ENCODE measurements at places on chromosomes 3 and 15. TPM values are rescaled to one million over a fixed set of nuclear protein-coding genes. Genes with fewer than 3 reads are reported as not detected.

DNA sequence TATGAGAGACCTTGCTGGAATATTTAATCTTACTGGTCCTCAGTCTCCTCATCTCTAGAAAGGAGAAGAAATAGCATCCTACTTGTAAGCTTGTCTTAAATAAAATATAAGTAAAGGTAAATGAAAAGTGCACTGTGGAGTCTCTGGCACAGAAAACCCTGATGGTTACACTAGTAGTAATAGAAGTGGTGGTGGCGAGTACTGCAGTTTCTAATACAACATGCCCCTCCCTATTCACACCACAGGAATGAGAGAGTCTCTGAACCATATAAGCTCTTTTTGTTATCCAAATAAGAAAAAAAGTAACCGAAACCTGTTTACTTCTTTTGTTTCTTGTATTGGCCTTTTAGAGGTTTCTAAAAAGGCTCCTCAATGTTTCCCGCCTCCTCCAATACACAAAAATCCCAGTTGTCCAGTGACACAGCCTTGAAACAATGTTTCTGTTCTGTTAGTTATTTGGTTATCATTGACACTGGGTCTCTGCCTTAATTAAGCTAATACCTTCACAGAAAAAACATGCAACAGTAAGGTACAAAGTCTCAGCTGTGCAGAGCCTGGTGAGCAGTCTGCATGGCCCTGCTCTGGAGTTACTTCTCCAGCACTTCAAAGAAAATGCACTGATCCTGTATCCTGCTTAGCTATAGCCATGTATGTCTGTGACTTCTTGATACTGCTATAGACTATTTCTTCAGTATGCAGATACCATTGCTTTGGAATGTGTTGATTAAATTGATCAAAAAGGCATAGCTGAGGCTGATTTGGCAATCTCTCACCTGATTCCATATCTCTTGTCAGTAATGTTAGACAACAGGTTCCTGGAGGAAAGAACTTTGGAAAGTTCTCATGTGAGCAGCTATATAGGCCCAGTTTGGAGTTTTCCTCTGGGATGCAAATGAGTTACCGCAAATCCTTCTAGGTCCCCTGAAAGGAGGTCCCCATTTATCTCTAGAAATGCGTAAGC, 315.6 kb upstream of the IL12A start:
- DNase-seq, result no peak

GRCh38 chr3:47949979-47950378, 66.2 kb downstream of the MAP4 start:
- no peak for DNase-seq

DNA sequence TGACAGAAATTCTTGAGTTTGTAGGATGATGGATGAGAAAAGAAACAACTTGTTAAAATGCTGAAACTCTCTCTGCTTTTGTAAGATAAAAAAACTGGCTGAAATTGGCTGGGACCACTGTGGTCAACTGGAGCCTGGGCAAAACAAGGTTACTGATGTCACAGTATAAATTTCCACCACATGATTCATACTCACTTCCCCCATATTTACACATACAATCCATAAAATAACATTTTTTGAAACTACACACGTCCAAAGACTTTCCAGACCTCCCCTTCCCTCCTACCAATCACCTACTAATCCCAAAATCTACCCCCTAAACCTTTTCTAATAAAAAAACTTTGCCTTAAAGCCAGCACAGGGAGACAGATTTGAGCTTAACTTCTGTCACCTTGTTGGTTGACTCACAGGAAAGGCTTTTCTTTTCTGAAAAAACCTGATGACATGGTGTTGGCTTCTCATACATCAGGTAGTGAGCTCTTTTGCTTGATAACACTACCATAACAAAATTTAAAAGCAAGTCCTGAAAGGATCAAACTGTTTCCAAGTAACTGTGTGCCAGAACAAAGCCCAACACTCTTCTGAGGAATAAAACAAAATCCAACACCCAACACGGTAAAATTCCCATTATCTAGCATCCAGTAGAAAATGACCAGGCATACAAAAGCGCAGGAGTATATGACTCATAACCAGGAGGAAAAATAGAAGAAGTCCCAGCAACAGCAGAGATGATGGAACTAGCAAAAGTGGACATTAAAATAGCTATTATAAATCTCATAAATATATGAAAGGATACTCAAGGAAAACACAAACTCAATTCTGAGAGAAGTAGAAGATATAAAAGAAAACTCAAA, 87.3 kb upstream of the SNRK start:
- no peak for DNase-seq

GRCh38 chr3:39454591-39455217, 12.8 kb upstream of the MOBP start:
- no peak for DNase-seq

PLD1 gene
- 29.5 TPM for total RNA-seq

GOLGA8T gene
- total RNA-seq, result not detected

Data from osteoblast (primary cell).